ENCODE measurements at places on chromosomes 1 and 21.

DNA sequence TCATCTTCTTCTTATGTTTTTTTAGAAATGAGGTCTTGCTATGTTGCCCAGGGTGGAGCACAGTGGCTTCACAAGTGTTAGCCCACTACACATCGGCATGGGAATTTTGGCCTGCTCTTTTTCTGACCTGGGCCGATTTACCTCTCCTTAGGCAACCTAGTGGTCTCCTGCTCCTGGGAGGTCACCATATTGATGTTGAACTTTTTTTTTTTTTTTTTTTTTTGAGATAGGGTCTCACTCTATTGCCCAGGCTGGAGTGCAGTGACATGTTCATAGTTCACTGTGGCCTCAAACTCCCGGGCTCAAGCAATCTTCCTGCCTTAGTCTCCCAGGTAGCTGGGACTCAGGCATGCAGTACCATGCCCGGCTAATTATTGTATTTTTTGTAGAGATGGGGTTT is 7.5 kb downstream of the AK2 start:
- no peak for DNase-seq

DNA sequence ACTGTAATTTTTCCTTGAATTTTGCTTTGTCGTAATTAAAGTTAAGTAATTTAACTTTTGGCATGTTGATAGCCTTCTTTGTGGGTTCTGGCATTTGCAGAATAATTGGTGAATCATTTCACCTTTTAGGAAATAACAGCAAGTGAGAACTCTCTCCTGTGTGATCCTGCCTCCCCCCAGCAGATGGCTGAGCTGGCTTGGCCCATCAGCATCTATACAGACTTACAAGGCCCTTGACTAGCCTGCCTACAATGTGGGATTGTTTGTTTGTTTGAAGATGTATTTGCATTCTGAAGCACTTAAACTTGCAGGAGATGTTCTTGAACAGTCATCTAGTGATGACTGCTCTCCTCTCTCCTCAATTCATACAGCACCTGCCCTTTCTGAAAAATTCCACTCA is 55.9 kb downstream of the MACO1 start:
- DNase-seq = no peak

DNA sequence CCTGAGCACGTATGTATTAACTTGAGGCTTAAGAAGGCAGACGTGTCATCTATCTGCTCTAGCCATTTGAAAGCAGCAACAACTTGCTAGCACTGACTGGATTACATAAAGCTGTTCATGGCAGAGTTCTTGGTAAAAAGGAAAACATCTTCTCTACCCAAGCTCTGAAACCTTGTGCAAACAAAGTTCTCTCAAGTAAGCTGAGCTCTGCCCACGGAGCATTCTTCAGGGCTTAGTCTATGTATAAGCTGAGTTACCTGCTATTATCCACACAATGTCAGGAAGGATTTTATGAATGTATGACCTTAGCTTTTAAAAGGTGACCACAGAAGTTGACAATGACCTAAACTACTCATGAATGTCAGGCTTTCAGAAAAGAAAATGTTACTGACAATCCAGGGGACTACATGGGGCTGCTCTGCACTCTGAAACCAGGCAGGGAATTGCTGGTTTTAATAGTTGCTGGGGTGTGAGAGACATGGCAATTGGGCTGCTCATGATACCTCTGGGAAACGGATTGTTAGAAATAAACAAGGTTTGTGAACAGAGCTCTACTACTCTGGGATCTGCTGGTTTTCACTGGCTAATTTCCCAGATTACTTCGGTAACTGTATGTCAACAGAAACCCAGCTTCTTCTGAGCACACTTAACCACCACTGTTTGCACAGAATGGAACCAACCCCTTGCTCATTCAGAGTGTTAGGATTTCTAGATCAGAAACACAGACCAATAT is 29.6 kb upstream of the CCN1 start:
- DNase-seq = no peak

DNA sequence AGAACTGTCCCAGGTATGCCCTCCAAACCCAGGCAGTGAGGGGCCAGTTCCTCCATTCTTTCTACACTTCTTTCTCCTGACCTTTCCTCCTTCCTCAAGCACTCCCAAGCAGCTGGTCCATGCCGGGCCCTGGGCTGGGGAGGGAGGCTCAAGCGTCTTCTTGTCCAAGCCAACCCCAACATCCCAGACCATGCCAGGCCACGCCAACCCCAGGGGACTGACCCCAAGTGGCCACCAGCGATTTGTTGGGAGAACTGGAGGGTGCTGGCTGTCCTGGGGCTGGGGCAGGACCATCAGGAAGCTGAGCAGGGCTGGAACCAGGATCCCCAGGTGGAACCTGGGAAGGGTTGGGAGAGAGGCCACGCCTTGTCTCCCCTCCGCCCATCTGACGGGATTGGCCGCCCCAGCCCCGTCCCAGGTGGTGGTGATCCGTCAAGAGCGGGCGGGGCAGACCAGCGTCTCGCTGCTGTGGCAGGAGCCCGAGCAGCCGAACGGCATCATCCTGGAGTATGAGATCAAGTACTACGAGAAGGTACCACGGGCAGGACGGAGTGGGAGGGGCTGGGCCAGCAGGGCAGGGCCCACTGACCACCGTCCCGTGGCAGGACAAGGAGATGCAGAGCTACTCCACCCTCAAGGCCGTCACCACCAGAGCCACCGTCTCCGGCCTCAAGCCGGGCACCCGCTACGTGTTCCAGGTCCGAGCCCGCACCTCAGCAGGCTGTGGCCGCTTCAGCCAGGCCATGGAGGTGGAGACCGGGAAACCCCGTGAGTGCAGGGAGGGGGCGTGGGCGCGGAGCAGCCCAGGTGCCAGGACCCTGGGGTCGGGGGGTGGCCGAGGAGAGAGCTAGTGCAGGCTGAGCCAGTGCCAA is 29.9 kb downstream of the EPHA8 start:
- no peak for DNase-seq

GRCh38 chr1:71068325-71069240 is 12.3 kb downstream of the ZRANB2 start:
- no peak for DNase-seq

Data from breast epithelium (tissue), 4 donors.